ENCODE measurements at places on chromosomes 3 and 15.

DNA sequence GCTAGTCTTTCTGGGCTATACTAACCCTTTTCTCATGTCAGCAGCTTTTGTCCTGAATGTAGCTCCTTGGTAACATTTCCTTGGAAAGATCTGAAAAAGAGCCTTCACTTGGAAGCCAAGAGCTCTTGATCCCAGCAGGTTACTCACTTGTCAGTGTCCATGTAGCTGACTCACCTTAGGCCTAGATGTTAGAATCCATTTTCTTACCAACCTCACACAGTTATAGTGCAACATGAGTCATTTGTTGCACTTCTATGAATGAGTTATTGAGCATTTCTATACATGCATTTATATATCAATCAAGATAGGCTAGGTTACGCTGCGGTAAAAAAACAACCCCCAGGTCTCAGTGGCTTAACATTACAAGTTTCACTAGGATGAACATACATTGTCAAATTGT is 106.8 kb upstream of the SLC7A14 start:
- no peak for DNase-seq

GRCh38 chr15:68285259-68285980 is 7.9 kb downstream of the FEM1B start:
- no peak for DNase-seq

DNA sequence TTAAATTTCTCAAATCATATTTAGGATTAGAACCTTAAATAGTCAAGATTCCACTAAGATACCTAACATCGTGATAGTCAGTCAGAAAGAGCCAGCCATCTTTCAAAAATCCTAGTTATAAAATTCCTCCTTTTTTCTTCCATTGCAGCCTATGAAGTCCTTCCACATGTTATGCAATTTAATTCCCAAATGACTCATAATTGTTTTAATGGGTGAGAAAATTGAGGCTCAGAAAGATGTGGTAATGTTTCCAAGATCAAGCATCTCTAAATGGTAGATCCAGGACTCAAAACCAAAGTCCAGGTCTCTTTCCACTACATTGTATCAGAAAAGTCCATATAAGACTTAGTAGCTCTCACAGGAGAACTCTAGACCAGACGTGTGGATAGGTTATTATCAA is 9.5 kb downstream of the CFAP44 start:
- DNase-seq: no peak

GRCh38 chr3:36891701-36892160 is 53.1 kb downstream of the TRANK1 start:
- no peak for DNase-seq

DNA sequence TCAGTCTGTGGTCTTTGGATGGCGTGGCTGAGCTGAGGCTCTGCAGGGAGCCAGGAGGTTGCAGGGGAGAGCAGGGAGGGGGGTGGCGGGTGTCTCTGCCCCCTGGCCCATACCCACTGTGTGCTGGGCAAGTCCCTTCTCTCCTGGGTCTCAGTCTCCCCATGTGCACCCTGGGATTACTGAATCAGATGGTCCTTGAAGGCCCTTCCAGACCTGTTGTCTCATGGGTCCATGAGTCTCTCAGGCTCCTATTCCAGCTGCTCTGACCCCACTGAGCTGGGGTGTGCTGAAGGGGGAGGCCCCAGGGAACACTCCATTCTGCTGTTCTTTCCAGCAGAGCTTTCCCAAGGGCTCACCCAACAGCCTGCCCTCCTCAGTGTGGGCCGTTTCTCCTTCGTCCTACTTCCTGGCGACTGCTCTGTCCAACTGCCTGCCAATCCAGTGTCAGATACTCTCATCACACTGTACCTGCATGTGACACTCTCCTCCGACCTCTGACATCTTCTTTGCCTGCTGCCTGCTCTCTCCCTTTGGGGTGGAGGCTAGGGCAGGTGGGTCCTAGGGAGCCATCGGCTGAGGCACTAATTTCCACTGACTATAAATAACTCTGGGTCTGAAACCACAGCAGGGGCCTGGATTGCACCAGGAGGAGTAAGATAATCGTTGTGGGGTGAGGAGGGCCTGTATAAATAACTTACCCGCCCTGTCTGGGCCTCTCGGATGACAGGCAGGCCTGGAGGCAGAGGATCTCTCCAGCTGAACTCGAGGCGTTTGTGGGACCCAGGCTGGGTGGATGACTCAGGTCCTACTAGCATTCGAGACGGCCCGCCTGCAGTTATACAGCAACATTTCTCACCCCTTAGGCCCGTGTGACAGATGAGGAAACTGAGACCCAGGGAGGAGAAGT is 67.1 kb downstream of the ATP2B2 start:
- DNase-seq: no peak

- DNase-seq: peak; percentile 6
These were observed 78.5 kb upstream of the FAM174B start for GRCh38 chr15:92733934-92734521.

GRCh38 chr3:73120710-73121109 is 59.3 kb downstream of the EBLN2 start:
- DNase-seq: no peak

GRCh38 chr15:89051875-89052274 is 36.4 kb upstream of the ABHD2 start:
- DNase-seq: no peak

GRCh38 chr3:123163141-123163540 is 38.6 kb upstream of the SEC22A start:
- DNase-seq: no peak

GRCh38 chr3:70980646-70981170 is 602.8 kb downstream of the FOXP1 start:
- DNase-seq: no peak

DNA sequence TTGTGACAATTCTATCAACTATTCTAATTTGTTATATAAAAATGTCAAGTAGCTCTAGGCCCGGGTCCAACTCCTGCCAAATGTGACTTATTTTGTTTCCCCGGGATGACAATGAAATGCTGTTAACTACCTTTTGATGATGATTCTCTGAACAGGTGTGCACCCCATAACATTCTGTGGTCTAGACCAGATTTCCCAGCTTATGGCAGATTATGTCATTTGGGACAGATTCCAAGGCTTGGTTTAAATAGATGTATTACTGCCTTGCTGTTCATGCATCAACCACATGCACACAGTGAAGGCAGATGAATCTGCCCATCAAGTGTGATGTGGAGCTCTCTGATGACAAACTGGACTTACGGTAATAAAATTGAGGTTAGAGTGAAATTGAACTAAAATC is 150.5 kb downstream of the MECOM start:
- no peak for DNase-seq

GRCh38 chr15:33113666-33114373 is 80.7 kb downstream of the FMN1 start:
- DNase-seq: no peak

DNA sequence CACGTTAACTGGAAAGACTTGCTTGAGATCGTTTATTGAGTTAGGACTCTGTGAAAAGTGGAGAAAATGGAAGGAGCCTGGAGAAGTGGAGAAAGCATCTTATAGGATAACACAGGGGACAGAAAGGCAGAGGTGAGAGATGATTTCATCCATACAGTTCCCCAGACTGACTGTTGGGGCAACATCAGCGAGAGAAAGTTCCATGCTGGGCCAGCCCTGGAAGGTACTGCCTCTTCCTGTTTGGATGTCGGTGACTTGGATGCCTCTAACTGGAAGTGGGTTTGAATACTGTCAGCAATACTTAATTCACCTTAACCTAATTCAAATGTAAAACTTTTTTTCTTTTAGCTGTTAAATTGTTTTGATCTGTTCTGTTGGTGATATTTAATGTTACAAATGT is 32.3 kb downstream of the ATP13A5 start:
- DNase-seq: no peak

DNA sequence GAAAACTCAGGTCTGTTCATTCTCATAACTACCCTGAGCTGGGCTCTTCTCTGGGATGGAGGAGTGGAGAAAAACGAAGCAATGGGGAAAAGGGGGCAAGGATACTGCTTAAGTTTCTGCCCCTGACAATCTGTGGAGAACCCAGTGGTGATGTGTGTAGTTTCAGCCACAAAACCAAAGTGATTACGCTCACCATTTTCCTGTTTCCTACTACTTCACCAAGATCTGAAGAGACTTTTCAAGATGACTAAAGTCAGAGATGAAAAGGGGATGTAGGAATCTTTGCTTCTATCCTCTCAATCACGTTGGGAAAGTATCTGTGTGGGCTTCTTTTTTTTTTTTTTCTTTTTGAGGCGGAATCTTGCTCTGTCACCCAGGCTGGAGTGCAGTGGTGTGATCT is 8.3 kb upstream of the UBE2E1 start:
- DNase-seq: no peak

DNA sequence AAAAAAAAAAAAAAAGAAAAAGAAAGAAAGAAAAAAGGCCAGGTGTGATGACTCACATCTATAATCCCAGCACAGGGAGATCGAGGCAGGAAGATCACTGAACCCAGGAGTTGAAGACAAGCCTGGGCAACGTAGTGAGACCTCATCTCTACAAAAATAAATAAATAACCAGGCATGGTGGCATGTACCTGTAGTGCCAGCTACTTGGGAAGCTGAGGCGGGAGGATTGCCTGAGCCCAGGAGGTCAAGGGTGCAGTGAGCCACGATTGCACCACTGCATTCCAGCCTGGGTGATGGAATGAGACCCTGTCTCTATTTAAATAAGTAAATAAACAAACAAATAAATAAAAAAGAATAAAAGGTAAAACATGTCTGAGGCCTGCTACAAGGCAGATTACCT is 39.3 kb upstream of the LACTB start:
- no peak for DNase-seq

DNA sequence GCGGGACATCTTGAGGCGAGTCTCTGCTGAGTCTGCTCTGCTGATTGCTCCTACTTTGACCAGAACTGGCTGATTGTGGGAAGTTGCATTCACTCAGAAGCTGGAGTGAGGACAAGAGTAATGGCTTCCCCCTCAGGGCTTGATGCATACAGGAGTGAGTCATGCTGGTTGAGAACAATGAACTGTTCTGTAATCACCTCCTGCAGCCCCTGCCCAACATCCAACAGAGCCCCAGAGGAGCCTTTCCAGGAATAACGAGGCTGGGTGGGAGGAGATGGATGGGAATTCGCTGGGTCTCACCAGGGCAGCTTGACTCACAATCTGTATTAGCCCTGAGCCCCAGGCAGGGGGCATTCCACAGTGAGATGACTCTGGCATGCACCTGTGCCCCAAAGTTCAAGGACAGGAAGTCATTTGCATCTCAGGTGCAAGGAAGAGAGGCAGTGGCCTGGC is 85.0 kb downstream of the RAB11A start:
- no peak for DNase-seq

DNA sequence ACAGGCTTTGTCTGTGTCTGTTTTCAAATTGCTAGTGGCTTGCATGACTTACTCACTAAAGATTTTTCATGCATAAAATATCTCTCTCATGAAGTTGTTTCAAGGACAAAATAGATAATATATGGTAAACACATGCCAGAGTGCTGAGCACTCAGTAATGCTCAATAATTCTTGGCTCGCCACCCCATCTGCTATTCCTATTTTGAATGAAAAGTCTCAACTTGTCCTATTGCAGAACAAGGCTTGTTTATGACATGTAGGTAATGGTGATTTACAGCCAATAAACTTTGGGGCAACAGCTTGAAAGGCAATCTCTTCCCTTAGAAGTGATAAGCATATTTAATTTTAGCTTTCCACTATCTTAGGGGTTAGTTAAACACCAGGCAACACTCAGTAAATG is 789.0 kb upstream of the ROBO1 start:
- DNase-seq: no peak

DNA sequence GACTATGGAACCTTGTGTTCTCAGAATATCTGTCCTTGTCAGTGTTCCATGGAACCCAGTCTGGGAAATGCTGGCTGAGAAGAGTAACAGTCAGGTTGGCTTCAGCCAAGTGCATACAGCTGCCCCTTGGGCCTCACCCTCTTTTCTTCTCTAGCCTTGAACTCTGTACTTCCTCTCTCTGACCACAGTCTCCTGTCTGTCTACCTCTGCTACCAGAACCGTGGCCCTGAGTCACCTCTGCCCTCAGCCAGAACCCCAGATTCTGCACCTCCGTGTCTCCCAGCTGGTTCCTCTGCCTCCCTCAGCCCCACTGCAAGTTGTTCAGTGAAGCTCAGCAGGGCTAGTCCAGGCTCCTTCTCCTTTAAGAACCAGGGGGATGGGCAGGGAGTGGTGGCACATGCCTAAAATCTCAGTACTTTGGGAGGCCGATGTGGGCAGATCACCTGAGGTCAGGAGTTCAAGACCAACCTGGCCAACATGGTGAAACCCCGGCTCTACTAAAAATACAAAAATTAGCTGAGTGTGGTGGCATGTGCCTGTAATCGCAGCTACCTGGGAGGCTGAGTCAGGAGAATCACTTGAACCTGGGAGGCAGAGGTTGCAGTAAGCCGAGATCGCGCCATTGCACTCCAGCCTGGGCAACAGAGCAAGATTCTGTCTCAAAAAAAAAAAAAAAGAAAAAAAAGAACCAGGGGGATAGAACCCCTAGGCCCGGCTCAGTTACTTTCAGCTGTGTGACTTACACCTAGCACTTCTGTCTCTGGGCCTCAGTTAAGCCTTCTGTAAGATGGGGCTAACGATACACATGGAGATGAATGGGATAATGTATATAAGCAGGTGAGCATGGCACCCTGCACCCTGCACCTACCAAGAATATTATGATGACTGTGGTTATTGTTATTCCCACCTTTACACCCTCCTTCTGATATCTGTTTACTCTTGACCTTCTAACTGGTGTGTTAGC is 24.3 kb upstream of the TATDN2 start:
- DNase-seq: peak; percentile 27

GRCh38 chr15:43531018-43531670 is 13.7 kb downstream of the MAP1A start:
- DNase-seq: no peak

DNA sequence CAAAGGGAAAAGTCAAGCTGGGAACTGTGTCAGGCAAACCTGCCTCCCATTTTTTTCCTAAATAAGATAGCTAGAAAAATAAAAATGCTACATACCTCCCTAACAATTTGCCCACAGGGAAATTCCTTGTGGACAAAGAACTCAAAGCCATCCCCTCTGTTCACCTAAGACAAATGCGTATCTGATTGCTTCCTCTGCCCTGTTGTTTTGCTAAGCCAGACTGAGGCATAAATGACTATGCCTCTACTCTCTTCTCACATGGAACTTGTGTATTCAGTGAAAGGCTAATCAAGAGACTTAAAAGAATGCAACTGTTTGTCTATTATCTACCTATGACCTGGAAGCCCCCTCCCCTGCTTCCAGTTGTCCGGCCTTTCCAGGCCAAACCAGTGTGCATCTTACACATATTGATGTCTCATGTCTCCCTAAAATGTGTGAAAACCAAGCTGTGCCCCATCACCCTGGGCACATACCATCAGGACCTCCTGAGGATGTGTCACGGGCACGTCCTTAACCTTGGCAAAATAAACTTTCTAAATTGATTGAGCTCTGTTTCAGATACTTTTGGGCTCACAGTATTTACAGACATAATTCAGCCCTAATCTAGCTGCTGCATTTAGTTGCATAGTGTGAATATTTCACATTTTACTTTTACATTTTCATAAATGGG is 15.8 kb downstream of the CHD2 start:
- no peak for DNase-seq

- DNase-seq: no peak
These were observed 161.7 kb upstream of the HES1 start for GRCh38 chr3:193974191-193974652.

- peak; percentile 70 for DNase-seq
These were observed at the start of gene RAB27A for GRCh38 chr15:55289746-55290527. TSS of gene RAB27A (minus strand) at chr15:55289813. CDS start at chr15:55234934, 54,879 bp downstream.

GRCh38 chr15:85582131-85583079 is 202.0 kb downstream of the AKAP13 start:
- peak; percentile 56 for DNase-seq
